ENCODE measurements at places on chromosomes 5 and 9. TPM values are rescaled to one million over a fixed set of nuclear protein-coding genes. Genes with fewer than 3 reads are reported as not detected.

The UNC5A gene
- not detected for total RNA-seq

The IFNB1 gene
- not detected for total RNA-seq

The ADAMTS2 gene
- not detected for total RNA-seq

The C9 gene
- total RNA-seq = not detected

The DROSHA gene
- 39.0 TPM for total RNA-seq

The CER1 gene
- total RNA-seq = not detected

The TCF7 gene
- not detected for total RNA-seq

The HTR4 gene
- not detected for total RNA-seq

- no peak for DNase-seq
These were observed 24.3 kb upstream of the NEURL1B start for GRCh38 chr5:172616730-172617129.

GRCh38 chr5:9166202-9167112 is 379.4 kb downstream of the SEMA5A start:
- DNase-seq = no peak

GRCh38 chr9:93033531-93033930 is 25.0 kb upstream of the SUSD3 start:
- no peak for DNase-seq

GRCh38 chr5:135978212-135978631 is 23.4 kb upstream of the LECT2 start:
- peak; percentile 76 for DNase-seq

- DNase-seq = no peak
These were observed 111.7 kb downstream of the ESM1 start for GRCh38 chr5:54873691-54874090.

GRCh38 chr9:108083160-108083750 is 593.7 kb upstream of the KLF4 start:
- DNase-seq = no peak

- DNase-seq = no peak
These were observed 131.6 kb downstream of the GOLPH3 start for GRCh38 chr5:32042551-32042961.

DNA sequence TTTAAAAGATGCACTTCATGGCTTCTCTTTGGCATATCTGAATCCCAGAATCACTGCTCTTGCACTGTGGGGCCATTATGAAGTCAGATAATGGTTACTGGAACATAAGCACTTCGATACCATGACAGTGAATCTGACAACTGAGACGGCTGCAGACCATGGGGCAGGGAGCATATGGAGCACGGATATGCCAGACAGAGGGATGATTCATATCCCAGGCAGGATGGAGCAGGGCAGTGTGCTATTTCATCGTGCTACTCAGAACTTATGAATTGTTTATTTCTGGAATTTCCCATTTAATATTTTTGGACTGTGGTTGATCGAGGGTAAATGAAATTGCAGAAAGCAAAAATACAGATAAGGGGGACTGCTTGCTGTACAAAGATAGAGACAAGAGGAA is 145.0 kb downstream of the EGFLAM start:
- no peak for DNase-seq

DNA sequence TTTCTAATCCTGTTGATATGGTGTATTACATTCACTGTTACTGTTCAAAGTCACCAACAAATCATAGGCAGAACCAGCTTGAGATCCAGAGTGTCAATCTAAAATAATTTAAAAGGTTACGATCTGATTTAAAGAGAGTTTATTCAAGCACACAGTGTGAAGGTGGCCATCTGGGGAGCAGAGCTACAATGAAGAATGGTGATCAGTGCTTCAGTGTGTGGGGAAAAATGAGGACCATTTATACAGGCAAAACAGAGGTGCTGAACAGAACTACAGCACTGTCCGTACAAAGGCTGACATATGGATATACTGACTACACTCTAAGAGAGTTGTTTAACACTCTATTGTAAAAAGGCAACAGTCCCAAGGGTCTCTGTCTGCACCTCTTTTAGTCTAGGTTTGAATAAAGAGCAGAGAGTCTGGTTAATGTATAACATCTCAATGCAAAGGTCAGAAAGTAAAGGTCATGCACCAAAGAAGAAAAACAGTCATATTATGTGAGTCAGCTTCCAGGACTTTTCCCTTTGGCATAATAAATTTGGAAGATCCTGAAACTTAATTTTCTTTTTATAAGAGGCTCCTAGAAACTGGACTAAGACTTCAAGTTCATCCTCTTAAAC is 29.7 kb upstream of the TDRD7 start:
- DNase-seq = no peak

DNA sequence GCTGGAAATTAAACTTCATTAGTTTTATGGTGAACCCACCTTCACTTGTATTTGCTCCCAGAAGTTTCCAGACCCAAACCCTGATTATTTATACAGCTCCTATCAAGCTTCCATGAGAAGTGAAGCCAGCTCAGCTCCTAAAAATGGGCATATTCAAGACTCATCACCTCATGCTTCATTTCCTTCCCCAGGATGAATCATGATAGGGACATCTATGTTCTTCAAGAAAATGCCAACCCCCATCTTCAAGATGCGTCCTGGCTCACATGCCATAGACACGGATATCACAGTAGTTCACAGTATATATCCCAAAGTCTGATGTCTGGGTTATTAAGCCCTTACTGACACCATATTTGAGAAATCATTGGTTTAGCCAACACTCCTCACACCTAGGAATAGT is 217.6 kb downstream of the NPR3 start:
- no peak for DNase-seq

DNA sequence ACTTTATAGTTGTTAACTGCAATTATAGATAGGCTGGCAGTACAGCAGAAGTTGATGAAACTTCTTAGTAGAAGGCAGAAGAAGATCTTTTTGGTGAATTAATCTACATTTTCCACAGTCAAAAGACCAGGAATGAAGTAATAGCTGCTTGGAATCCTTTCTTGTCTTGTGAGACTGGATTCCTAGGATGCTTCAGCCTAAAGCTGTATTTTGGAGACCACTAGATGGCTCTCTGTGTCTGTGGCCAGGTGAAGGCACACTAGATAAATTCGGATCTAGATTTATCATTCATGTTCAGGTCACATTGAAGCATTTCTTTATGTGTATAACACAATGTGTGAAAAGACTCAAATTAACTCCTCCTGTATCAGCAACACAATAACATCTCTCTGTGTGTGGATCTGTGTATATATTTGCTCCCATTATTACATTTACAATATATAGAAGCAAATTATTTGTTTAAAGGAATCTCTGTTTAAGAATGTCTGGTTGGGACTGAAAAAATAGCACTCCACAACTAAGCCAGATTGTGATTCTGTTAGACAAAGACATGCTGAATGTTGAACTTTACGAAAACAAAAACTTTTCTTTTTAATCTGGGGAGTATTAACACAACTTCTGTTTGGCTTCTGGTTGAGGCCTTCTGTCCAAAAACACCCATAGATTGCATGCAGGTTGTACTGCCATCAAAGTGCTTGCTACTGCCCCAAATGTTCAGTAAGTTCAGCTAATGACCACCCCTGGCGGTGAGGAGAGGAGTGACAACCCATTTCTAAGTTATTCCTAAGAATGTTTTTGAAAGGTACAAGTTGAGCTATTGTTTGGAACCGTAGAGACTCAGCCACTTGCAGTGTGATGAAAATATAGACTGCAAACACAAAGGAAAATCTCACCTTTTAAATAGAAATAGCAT is 10.6 kb downstream of the GRIN3A start:
- peak; percentile 24 for DNase-seq

DNA sequence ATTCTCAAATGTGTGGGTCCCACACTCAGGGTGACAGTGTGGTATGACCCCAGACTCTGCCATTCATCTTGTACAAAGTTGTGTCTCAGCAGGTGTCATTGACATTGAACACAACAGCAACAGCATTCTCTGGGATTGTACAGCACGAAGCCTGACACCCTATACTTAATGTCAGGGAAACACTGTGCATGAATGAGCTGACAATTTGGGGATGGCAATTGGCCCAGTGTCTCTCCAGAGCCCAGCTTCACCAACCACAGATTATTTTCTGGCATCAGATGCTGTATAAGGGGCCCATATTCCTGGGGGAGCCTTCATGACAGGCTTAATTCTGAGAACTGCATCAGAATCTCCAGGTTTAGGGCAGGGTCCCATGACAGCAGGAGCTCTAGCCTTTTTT is 143.2 kb downstream of the GCNT1 start:
- DNase-seq = no peak

DNA sequence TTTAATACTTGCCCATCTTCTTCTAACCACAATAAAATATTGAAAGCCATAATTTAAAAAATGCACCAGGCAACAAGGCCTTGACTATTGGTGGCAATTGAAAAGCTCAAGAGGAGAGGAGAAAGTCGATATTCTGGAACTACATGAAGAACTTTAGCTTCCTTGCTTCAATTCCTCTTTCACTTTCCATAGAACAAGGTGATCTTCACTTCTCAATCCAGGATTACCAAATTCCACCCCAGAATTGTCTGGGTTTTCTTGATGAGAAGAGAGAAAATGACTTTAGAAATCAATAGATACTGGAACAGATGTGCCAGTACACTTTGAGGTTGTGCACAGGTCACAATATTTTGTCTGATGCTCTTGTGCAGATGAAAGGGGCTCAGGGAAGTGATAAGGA is 52.2 kb downstream of the PTCD2 start:
- DNase-seq = no peak

DNA sequence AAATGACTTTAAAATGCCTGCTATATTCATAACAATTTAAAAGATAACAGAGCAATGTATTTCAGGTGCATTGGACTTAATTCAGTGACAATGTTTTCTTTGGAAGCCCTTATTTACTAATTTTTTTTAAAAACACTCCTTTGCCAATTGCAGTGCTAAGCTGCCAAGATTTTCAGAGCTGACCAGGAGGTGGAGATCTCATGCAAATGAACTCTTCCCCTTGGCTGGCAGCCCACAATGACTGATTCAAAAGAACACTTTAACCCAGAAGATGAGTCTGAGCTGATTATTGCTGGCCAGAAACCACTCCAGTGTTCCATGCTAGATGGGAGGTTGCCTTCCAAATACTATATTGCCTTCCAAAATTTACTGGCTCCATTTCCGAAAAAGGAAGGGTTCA is 128.3 kb upstream of the CCNH start:
- DNase-seq = peak; percentile 26

GRCh38 chr5:160565376-160565775 is 143.7 kb downstream of the PTTG1 start:
- DNase-seq = no peak

- no peak for DNase-seq
These were observed 213.6 kb downstream of the GDNF start for GRCh38 chr5:37626266-37626665.

DNA sequence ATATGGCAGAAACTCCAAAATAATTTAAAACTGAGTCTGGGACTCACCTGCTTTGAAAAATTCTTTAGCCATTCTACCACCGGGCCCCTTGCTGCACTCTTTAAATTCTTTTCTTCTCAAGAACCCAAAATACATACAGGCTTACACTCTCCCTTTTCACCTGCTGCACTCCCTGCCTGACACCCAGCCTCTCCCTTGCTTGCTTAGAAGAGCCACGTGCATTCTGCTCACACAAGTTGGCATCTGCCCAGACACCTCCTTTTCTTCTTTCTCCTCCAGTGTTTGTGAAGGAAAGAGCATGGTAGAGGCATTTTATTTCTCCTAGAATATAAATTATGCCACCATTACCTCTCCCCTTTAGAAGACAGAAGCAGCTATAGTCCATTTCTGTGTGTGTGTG is 39.0 kb upstream of the AOPEP start:
- no peak for DNase-seq

DNA sequence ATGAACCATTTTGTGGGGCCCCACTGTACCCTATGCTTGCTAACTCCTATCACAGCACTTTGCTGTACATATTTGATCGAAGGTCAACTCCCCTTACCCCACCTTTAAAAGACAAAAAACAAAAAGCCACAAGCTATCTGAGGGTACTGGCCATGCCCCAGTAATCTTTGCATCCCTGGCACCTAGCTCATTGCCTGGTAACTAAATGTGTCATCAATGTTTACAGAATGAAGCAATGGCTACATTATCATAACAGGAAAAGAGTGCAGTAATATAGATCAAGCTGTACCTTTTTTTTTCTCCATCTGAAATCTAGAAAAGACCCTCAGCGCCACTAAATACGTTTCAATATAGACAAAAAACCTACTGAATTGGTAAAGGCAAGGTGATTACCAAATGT is 188.0 kb downstream of the ELAVL2 start:
- DNase-seq = no peak

- DNase-seq = no peak
These were observed 18.6 kb downstream of the ARPC5L start for GRCh38 chr9:124880501-124880900.

DNA sequence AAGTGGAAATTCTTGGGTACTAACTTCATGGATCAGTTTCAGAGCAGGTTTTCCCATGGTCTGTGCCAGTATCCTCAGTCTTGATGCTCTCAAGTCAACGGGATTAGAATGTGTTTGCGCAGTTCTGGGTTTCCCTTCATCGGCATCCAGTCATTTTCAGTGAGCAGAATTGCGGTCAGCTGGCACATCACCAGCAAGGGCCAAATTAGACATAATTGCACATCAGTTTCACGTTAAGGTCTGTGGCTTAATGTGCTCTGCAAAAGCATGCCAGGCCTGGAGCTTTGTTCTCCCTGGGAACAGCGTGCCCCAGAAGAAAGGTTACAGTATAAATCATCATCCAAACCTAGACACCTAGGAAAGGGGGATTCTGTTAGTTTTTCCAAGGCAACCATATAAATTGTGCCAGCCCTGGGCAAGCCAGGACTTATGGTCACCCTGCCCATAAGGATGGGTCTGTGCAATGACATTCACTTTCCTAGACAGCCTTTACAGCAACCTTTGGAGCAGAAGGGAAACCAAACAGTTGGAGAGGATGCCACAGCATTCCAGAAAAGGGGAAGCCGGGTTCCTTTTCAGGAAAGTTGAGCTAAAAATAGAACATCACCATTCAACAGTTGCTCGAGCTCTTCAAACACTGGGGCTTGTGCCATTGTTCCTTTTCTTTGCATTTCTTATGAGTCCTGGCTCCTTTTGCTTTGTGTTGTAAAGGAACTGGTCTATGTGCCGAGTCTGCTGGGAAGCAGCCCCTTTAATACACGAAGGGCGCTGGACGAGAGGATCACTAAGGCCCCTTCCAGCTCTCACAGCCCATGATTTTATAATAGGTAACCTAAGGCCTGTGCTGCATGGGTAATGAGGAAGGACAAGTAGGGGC is 23.1 kb downstream of the IQGAP2 start:
- no peak for DNase-seq

DNA sequence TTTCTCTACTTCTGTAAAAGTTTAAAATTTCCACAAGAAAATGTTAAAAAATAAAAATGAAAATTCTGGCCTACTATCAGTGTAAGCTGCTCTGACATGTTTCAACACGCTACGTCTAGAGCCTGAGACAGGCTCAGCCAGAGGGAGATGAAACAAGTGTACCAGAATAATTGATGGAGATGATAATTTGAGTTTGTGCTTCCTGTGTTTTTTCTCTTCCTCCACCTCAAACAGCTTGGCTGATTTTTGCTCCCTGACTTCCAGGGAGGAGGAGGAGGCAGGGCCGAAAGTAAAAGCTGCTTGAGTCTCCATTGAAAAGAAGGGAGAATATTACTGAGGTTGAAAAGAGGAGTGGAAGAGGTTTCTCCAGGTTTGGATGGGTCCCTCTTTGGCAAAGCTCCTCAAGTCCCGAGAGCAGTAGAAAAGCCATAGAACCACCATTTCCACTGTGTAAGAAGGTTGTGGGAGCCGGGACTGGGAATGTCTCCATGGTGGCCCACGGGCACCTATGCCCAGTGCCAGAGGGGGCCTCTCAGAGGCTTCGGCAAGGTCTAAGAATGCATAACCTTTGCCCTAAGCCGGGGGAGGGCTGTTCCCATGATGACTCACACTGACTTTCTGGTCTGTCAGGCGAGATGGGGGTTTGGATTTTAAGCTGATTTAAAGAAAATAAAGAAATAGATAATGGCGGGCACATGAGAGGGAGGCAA is 95.1 kb downstream of the HRH2 start:
- no peak for DNase-seq
